Peyer's patch (tissue), 4 donors: ENCODE measurements at places on chromosomes 1 and 21. TPM values are rescaled to one million over a fixed set of nuclear protein-coding genes. Genes with fewer than 3 reads are reported as not detected.

DNA sequence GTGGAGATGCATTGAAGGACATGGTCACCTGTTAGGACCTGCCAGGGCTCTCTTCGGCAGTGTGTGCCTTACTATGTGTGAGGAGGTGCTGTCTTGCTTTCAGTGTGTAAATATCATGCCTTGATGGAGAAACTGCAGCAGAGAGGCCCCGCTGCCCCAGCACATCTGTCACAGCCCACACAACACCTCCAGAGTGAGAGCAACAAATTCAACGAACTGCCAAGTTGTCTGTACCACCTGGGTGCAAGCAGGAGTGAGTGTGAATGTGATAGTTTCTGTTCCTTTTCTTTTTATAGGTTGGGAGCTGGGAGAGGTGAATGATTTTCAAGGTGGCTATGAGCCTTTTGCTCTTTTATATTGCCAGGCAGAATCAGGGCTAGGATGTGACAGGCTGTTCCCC lies 114.6 kb upstream of the KIAA0040 start:
- H3K36me3 ChIP-seq: no peaks in the 10 kb centered on the region
- no peak for DNase-seq
- no peaks in the 10 kb centered on the region for H3K27me3 ChIP-seq
- H3K27ac ChIP-seq: no peak overlapping the region
- no peak overlapping the region for H3K4me3 ChIP-seq
- no peaks in the 10 kb centered on the region for H3K4me1 ChIP-seq

DNA sequence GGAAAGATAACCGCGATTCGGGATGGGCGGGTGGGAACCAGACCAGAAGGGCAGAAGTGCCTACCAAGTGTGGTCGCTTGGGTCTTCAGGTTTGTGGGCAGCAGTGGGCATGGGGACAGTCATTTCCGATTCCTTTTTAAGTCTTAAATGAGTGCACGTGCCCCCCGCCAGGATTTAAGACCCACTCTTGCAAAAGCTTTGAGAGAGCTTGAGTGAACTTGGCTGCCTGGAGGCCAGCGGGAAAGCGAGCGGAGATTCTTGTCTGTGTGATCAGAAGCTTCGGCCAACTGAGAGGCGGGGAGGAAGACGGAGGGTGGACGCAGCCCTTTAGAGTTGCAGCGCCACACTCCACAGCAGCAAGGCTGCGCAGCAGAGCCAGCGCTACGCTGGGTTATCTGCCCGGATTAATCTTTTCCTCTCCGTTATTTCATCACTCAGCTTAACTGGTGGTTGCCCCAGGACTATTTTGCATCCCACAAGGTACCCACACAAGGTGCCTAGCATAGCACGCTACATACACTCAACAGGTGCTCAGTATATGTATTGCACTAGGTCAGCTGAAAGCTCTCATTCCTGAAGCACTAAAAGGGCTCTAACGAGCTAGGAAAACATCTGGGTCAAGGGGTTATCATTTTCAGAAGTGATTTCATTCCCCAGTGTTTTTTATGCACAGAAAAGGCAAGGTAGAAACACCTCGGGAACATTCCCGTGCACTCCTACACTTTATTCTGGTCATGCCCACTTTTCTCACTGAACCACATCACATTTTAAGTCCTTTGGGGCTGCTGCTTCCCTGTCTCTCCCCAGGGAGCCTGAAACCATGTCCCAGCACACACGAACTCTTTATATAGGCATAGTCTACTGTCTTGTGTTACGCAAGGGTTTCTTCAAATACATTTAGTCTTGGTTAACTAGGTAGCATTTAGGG lies 1.5 kb upstream of the BATF3 start:
- peak overlapping the region; percentile 68 for H3K27ac ChIP-seq
- no peaks in the 10 kb centered on the region for H3K27me3 ChIP-seq
- DNase-seq: peak; percentile 42
- no peaks in the 10 kb centered on the region for H3K36me3 ChIP-seq
- H3K4me3 ChIP-seq: peak overlapping the region; percentile 63

DNA sequence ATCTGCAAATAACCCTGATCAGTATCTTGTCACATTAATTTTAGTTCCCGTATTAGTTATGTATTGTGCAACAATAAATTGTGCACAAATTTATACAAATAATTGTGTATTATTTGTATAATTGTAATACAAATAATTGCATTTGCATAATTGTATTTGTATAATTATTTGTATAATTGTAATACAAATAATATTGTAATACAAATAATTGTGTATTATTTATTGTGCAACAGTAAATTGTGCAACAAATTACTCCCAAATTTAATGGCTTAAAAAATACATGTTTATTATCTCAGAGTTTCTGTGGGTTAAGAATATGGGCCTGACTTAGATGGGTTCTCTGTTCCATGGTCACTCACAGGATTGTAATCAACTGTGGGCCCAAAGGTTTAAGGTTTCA lies 86.2 kb upstream of the SAMSN1 start:
- no peak overlapping the region for H3K4me3 ChIP-seq
- H3K36me3 ChIP-seq: no peaks in the 10 kb centered on the region
- DNase-seq: no peak
- no peaks in the 10 kb centered on the region for H3K27me3 ChIP-seq
- no peak overlapping the region for H3K27ac ChIP-seq

The AIDA gene
- total RNA-seq: 23.9 TPM

- H3K27ac ChIP-seq: peak overlapping the region; percentile 87
- peaks cover 33% of the 10 kb centered on the region for H3K4me1 ChIP-seq
- DNase-seq: peak; percentile 43
- no peak overlapping the region for H3K4me3 ChIP-seq
- H3K36me3 ChIP-seq: no peaks in the 10 kb centered on the region
Measured at GRCh38 chr21:45303091-45303615, 15.5 kb upstream of the POFUT2 start.
